ENCODE measurements at places on chromosomes 6 and 20. TPM values are rescaled to one million over a fixed set of nuclear protein-coding genes. Genes with fewer than 3 reads are reported as not detected.

GRCh38 chr6:45677381-45678284, 299.9 kb upstream of the SUPT3H start:
- peaks cover 11% of the 10 kb centered on the region for H3K4me1 ChIP-seq
- no peak overlapping the region for H3K4me3 ChIP-seq
- H3K27me3 ChIP-seq = no peaks in the 10 kb centered on the region

- H3K4me1 ChIP-seq = no peaks in the 10 kb centered on the region
- H3K36me3 ChIP-seq = no peaks in the 10 kb centered on the region
- no peak for DNase-seq
- H3K27ac ChIP-seq = no peak overlapping the region
Observed at GRCh38 chr6:6907286-6907685, 200.5 kb upstream of the RREB1 start.

DNA sequence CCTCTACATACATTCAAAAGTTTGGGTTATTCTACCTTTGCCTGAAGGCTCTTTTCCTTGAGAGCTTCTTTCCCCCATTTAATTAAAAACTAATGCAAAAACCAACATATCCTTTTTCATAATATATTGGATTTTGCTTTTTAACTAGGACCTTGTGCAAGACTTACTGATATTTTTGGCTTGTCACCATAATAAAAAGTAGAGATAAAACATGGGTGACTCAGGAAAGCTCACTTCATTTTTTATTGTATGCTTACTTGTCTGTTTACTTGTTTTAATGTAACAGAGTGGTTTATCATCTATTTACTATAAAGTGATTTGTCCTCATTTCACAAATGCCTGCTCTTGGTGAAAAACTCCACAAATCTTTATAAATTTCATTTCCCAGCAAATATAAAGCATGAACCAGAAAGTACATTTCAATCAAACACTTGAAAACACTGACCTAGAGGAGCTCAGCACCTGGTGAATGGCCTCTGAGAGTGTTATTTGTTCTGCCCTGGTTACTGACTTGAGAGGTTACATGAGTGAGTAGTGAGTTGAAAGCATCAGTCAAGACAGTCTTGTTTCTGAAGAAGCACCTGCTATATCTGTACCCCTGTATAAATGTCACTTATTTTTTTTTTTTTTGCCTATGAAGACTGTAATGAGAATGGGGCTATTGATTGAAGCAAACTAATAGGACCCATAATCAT, 20.8 kb downstream of the ADGRG6 start:
- no peak overlapping the region for H3K27ac ChIP-seq
- no peaks in the 10 kb centered on the region for H3K27me3 ChIP-seq
- no peak for DNase-seq
- H3K36me3 ChIP-seq = no peaks in the 10 kb centered on the region
- H3K4me3 ChIP-seq = no peak overlapping the region
- H3K4me1 ChIP-seq = no peaks in the 10 kb centered on the region

GRCh38 chr6:83221276-83221675, 28.1 kb downstream of the RWDD2A start:
- no peaks in the 10 kb centered on the region for H3K36me3 ChIP-seq
- no peak overlapping the region for H3K27ac ChIP-seq
- H3K4me3 ChIP-seq = no peak overlapping the region
- no peak for DNase-seq
- no peaks in the 10 kb centered on the region for H3K27me3 ChIP-seq

GRCh38 chr6:34393966-34394305, 1.5 kb upstream of the NUDT3 start:
- H3K4me3 ChIP-seq = no peak overlapping the region
- H3K36me3 ChIP-seq = no peaks in the 10 kb centered on the region
- no peak for DNase-seq
- no peaks in the 10 kb centered on the region for H3K27me3 ChIP-seq

DNA sequence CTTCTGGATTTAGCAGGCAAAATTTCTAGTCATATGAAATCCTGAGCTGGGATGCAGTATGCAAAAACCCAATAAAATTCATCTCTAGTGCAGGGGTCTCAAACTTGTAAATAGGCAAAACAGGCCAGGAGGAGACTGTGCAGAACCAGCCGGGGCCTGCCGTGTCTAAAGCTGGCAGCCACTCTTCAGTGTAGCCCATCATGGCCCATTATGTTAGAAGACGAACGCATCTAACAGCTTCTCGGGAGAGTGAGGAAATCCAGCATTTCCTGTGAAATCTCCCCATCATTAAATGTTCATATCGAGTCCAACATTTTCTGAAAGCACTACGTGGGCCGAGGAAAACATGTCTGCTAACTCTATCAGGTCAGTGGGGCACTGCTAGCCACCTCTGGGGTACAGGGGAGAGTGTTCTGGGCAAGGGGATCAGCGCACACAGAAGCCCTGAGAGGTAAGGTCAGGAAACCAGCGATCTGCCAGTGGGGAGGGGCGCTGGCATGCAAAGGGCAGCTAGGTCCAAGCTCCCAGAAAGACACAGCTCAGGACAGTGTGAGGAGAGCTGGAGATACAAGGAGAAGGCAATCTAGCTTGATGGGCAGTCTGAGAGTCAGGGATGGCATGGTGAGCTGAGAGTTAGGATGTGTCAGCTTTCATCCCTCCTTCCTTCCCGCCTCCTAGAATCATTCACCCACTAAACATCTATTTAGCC, 144.2 kb downstream of the PREX1 start:
- H3K27me3 ChIP-seq = no peaks in the 10 kb centered on the region
- peaks cover 55% of the 10 kb centered on the region for H3K4me1 ChIP-seq
- no peak for DNase-seq
- H3K4me3 ChIP-seq = no peak overlapping the region
- H3K36me3 ChIP-seq = peaks cover 6% of the 10 kb centered on the region
- peak overlapping the region; percentile 44 for H3K27ac ChIP-seq

PACSIN1 gene
- total RNA-seq = not detected

GRCh38 chr6:3318226-3318625, 59.5 kb downstream of the PSMG4 start:
- H3K27me3 ChIP-seq = no peaks in the 10 kb centered on the region
- H3K4me3 ChIP-seq = no peak overlapping the region
- H3K27ac ChIP-seq = no peak overlapping the region

GRCh38 chr20:10883166-10883565, 209.4 kb upstream of the JAG1 start:
- H3K27me3 ChIP-seq = no peaks in the 10 kb centered on the region
- no peak for DNase-seq
- no peaks in the 10 kb centered on the region for H3K36me3 ChIP-seq

- DNase-seq = no peak
- no peaks in the 10 kb centered on the region for H3K36me3 ChIP-seq
- H3K4me3 ChIP-seq = no peak overlapping the region
- H3K4me1 ChIP-seq = no peaks in the 10 kb centered on the region
Observed at GRCh38 chr6:2103765-2104523, 141.5 kb downstream of the GMDS start.

ANKRD66 gene
- total RNA-seq = not detected

GRCh38 chr6:9039258-9039657, 603.9 kb upstream of the SLC35B3 start:
- H3K27ac ChIP-seq = no peak overlapping the region
- no peak for DNase-seq
- no peak overlapping the region for H3K4me3 ChIP-seq
- no peaks in the 10 kb centered on the region for H3K4me1 ChIP-seq
- no peaks in the 10 kb centered on the region for H3K27me3 ChIP-seq

GRCh38 chr20:13295637-13296036, 74.6 kb downstream of the ISM1 start:
- no peaks in the 10 kb centered on the region for H3K4me1 ChIP-seq
- H3K36me3 ChIP-seq = no peaks in the 10 kb centered on the region
- H3K4me3 ChIP-seq = no peak overlapping the region
- no peaks in the 10 kb centered on the region for H3K27me3 ChIP-seq
- H3K27ac ChIP-seq = no peak overlapping the region

GRCh38 chr6:150324044-150324443, 44.8 kb upstream of the IYD start:
- H3K27ac ChIP-seq = no peak overlapping the region
- no peak for DNase-seq
- no peak overlapping the region for H3K4me3 ChIP-seq
- no peaks in the 10 kb centered on the region for H3K27me3 ChIP-seq

GRCh38 chr6:136548582-136549299, 1.5 kb downstream of the MAP7 start:
- peaks cover 12% of the 10 kb centered on the region for H3K4me1 ChIP-seq
- peaks cover 7% of the 10 kb centered on the region for H3K27me3 ChIP-seq
- no peak for DNase-seq
- no peaks in the 10 kb centered on the region for H3K36me3 ChIP-seq
- H3K4me3 ChIP-seq = peak overlapping the region; percentile 69

GRCh38 chr6:168216751-168217191, 102.8 kb downstream of the DACT2 start:
- no peak for DNase-seq
- no peak overlapping the region for H3K4me3 ChIP-seq
- no peak overlapping the region for H3K27ac ChIP-seq
- H3K27me3 ChIP-seq = no peaks in the 10 kb centered on the region

GRCh38 chr20:64091770-64092169, 7.6 kb upstream of the LKAAEAR1 start:
- no peak overlapping the region for H3K4me3 ChIP-seq
- no peak overlapping the region for H3K27ac ChIP-seq
- peaks cover 11% of the 10 kb centered on the region for H3K27me3 ChIP-seq
- no peak for DNase-seq
- H3K4me1 ChIP-seq = no peaks in the 10 kb centered on the region

DNA sequence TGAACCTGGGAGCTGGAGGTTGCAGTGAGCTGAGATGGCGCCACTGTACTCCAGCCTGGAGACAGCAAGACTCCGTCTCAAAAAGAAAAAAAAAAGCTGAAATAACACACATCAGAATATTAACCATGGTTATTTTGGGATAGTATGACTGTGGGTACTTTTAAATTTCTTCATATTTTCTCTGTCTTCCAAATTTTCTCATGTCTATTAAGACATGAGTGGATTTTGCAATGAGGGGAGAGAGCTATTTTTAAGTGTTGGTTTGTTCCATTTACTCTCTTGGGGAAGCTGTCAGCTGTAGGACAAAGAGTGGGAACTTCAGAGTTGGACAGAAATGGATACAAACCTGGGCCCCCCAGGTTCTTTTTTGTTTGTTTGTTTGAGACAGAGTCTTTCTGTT, 10.3 kb downstream of the ADISSP start:
- H3K36me3 ChIP-seq = peaks cover 8% of the 10 kb centered on the region
- H3K4me1 ChIP-seq = peaks cover 12% of the 10 kb centered on the region
- H3K27me3 ChIP-seq = no peaks in the 10 kb centered on the region
- DNase-seq = no peak
- H3K27ac ChIP-seq = no peak overlapping the region
- H3K4me3 ChIP-seq = no peak overlapping the region

TFAP2D gene
- not detected for total RNA-seq

STX11 gene
- 49.6 TPM for total RNA-seq

GRCh38 chr20:36434383-36434782, 106.9 kb upstream of the MYL9 start:
- no peak overlapping the region for H3K4me3 ChIP-seq
- H3K27ac ChIP-seq = no peak overlapping the region
- H3K4me1 ChIP-seq = no peaks in the 10 kb centered on the region
- H3K27me3 ChIP-seq = no peaks in the 10 kb centered on the region

DNA sequence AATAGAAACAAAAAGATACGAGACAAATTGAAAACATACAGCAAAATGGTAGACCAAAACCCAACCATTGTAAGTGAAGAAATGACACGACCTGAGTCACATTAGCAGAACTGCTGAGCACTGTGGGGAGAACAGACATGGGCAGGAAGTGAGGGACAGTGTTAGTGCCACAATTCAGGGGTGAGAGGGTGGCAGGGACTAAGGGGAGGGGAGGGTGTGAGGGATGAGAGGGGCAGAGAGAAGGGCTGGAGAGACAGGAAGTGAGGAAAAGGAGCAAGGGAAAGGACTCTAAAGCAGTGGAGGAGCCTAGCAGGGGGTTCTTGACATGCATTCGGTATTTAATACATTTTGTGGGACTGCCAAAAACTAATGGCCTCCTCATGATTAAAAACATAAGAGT, 45.0 kb upstream of the TRIM26 start:
- H3K27ac ChIP-seq = no peak overlapping the region
- no peaks in the 10 kb centered on the region for H3K27me3 ChIP-seq
- no peaks in the 10 kb centered on the region for H3K36me3 ChIP-seq
- DNase-seq = no peak

GRCh38 chr20:17456279-17456678, 74.9 kb downstream of the BFSP1 start:
- H3K27ac ChIP-seq = no peak overlapping the region
- peaks cover 8% of the 10 kb centered on the region for H3K27me3 ChIP-seq
- no peaks in the 10 kb centered on the region for H3K4me1 ChIP-seq
- H3K4me3 ChIP-seq = no peak overlapping the region
- H3K36me3 ChIP-seq = no peaks in the 10 kb centered on the region

GRCh38 chr6:50840112-50840810, 21.6 kb downstream of the TFAP2B start:
- H3K27ac ChIP-seq = no peak overlapping the region
- H3K4me3 ChIP-seq = no peak overlapping the region
- no peaks in the 10 kb centered on the region for H3K36me3 ChIP-seq
- no peak for DNase-seq
- peaks cover 95% of the 10 kb centered on the region for H3K27me3 ChIP-seq
- H3K4me1 ChIP-seq = no peaks in the 10 kb centered on the region

- no peak for DNase-seq
- no peaks in the 10 kb centered on the region for H3K27me3 ChIP-seq
- H3K36me3 ChIP-seq = no peaks in the 10 kb centered on the region
Observed at GRCh38 chr6:2751871-2752270, 1.1 kb upstream of the MYLK4 start.

DNA sequence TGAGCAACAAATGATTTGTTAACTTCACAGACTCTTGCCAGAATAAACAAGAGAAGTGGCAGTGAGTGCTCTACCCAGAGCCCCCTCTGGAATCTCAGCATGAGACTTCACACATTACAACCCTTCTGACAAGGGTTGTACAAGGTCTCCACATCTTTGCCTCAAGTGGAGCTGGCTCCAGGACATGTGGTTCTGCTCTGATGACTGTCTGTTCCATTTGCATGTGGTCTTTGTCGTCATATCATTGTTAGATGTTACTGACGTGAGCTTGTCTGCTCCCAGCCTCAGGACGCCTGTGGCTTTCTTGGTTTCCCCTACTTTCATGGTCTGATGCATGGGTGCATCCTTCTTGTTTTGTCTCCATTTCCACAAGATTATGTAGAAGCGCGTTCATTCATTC, 115.0 kb downstream of the SLC24A3 start:
- no peak overlapping the region for H3K27ac ChIP-seq
- H3K4me3 ChIP-seq = no peak overlapping the region
- H3K27me3 ChIP-seq = no peaks in the 10 kb centered on the region
- peaks cover 4% of the 10 kb centered on the region for H3K4me1 ChIP-seq

- no peaks in the 10 kb centered on the region for H3K27me3 ChIP-seq
- H3K27ac ChIP-seq = no peak overlapping the region
- no peak overlapping the region for H3K4me3 ChIP-seq
Observed at GRCh38 chr6:34349211-34349610, 43.3 kb downstream of the NUDT3 start.
